ENCODE measurements at places on chromosomes 7 and 10.

DNA sequence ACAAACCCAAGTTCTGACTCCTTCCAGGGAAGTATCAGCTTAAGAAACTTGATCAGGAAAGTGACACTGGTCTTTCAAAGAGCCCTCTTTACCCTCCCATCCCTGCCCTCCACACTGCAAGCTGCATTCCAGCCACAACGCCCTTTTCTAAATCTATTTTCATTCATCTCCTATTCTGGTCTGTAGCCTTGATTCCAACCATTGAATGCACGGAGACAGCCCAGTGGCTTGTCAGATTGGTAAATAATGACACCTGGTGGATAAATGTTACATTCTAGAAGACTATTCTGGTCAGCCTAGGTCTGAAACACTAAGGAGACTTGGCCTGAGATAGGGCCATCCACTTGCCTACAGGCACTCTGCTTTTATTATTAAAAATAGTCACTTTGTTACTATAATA lies 20.9 kb downstream of the MORN4 start:
- no peak for ATAC-seq

GRCh38 chr10:59580026-59580863 lies 129.4 kb downstream of the SLC16A9 start:
- no peak for ATAC-seq

DNA sequence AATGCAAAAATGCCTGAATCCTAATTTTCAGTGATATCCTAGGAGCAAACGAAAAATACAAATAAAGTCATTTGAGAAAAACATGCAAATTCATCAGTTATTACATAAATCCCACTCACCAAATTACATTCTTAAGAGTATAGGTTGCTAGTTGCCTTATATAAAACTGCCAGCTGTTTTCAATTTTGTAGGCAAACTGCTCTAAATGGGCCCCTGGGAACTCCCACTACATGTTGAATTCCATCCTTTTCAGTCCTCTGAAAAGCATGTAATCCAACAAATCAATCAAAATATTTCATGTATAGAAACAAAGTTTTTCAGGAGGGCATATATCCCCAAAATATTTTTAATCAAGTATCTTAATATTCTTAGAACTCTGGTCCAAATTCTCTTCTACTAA lies 2.1 kb upstream of the JMJD1C start:
- ATAC-seq, result no peak

DNA sequence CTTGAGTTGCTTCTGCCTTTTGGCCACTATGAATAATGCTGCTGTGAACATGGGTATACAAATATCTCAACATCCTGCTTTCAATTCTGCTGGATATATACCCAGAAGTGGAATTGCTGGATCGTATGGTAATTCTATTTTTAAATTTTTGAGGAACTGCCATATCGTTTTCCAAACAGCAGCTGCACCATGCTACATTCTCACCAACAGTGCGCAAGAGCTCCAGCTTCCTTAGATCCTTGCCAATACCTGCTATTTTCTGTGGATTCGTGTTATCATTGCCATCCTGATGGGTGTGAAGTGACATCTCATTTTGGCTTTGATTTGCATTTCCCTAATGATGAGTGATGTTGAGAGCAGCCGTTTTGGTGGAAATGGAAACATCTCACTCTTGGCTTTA lies 26.7 kb downstream of the FRMD4A start:
- ATAC-seq, result no peak

DNA sequence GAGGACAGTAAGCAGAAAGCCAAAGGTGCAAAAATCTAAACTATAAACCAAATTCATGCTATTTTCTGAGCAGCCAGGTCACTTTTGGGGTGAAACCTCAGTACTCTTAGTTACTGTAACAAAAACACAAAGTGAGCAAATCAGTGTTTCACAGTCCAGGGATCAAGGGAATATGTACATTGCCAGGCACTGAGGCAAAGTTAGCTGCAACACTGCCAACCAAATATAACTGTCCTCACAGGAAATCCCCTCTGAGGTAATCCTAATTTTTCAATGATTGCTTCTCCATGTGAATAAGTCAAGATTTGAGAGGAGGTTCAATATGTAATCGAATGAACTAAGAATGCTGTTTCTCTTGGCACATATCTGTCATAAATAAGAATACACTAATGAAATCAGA lies 229.7 kb downstream of the TSPAN12 start:
- ATAC-seq, result no peak

DNA sequence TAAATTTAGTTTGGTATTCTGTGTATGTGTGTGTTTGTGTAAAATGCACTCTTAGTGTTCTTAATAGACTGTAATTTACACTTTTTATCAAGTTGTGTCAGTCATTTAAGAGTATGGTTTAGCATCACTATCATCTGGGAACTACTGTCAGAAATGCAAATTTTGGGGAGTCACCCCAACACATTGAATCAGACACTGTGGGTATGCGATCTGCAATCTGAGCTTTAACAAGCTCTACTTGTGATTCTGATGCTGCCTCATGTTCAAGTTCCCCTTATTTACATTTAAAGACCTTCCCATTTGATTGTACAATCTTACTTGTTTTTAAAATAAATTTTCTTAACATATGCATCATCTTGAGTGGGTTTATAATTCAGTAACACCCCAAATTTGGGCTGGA lies 218.1 kb upstream of the FOXP2 start:
- ATAC-seq, result no peak

GRCh38 chr10:34018129-34018528 lies 683.7 kb upstream of the NRP1 start:
- ATAC-seq, result no peak

DNA sequence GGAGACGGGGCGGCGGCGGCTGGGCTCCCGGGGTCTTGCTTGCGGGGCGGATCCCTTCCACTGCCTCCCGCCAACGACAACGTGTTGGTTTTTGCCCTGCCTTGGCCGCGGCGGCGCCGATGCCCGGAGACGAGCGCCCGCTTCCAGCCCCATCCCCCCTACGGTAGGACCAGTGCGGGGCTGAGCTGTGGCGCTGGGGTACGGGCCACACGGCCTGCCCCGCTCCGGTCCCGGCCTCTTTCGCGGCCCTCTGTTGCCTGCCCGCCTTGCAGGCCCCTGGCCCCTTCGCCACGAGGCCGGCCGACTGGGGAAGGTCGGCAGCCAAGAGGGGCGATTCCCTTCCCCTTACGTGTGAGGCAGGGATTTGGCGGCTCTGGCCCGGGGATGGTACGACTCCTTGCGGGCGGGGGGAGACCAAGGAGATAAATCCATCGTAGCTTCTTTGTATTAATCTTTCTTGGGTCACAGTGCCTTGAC lies 488 bp downstream of the EIF4H start:
- ATAC-seq, result peak; percentile 63

DNA sequence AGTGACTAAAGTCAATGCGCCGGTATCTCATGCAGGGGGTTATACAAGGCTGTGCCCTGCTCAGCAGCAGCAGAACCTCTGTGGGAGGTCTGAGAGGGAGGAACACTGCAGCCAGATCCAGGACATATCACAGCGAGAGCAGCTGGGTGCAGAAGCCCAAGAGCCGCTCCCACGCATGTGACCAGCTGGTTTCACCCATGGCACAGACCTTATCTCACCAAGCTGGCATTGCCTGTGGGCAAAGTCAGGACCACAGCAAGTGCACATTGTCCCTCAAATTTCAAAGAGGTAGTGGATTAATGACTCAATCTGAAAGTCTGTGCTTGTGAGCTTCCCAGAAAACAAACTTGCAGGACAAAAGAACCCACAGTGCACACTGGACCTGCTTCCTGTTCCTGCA lies 31.6 kb upstream of the AKR1C1 start:
- no peak for ATAC-seq

GRCh38 chr10:130128062-130128781 lies 8.0 kb upstream of the GLRX3 start:
- no peak for ATAC-seq

GRCh38 chr10:3660753-3661152 lies 124.3 kb downstream of the KLF6 start:
- ATAC-seq, result no peak

DNA sequence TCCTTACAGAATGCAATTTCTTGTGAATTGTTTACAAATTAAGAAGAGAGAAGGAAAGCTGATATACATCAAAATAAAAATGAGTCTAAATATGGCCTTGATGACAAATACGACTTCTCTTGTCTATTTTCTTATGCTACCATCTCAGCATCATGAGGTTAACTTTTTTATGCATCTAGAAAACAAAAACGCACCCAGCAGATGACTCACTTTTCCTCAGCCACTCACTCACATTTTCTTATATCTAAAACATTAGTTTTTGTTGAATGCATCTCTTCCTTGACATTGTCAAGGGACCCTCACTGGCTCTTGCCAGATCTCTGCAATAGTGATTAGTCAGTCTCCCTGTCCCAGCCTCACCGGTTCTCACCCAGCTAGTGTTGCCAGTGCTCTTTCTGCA lies 256.4 kb upstream of the SLC26A5 start:
- ATAC-seq, result no peak

- no peak for ATAC-seq
Observed at GRCh38 chr7:151798851-151799448, 78.0 kb downstream of the PRKAG2 start.

DNA sequence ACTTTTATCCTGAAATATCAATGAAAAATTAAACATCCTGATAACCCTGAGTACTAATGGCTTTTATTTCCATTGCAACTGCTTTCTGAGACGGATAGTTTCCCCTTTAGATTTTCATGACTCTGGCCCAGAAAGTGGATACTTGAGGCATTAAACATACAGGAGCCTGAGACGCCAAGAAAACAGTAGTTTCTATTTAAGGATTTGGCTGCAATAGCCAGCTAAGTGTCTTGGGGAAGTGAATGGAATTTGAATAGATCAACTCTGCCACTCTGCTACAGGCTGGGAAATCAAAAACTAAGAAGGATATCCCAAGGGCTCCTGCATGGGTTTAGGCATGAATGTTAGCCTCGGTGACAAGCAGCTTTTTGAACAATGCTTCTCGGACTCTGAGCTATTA lies 24.7 kb upstream of the GPAM start:
- no peak for ATAC-seq

GRCh38 chr10:62866451-62866850 lies 50.3 kb upstream of the EGR2 start:
- no peak for ATAC-seq

DNA sequence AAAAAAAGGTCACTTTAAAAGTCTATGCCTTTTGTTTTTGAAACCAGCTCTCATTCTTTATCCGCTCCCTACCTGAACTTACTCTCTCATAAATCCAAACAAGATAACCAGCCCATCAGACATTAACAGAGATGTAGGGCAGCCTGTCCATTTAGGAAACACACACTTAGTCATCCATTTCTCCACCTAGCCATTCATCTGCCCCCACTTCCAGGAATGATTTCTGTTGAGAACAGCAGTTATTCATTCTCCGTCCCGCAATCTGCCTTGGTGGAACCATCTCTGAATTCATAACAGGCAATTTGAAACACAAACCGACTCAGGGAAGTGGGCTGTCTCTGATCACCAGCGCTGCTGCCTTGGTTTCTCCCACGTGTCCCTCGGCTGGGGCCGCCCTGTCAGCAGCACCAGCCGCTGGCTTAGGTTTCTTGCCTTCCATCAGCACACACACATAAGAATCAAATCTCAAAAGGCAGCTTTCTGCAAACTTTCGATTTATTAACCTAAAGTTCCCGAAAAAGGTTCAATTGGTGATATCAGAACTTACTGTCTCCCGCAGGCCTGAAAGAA lies 528.2 kb upstream of the NRP1 start:
- ATAC-seq, result no peak

DNA sequence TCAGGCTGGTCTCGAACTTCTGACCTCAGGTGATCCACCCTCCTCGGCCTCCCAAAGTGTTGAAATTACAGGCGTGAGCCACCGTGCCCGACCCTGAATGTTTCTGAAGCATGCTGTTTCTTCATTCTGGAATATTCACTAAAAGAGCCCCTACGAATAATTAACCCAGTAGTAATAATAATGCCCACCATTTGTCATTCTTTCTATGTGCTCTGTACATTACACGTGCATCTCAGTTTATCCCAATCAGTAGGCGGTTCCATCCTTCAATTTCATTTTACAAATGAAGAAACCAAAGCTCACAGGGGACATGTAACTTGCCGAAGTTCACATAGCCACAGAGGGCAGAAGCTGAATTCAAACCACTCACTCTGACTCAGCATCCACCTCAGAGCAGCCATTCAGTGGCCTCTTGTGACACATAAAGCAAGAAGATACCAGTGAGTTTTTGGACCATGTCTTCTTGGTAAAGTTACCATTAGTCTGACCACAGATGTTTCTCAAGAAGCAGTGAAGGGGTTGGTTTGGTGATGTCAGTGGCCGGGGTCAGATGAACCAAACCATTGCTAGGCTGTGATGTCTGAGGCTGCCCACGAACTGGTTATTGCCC lies 71.9 kb upstream of the DUSP5 start:
- ATAC-seq, result peak; percentile 93

DNA sequence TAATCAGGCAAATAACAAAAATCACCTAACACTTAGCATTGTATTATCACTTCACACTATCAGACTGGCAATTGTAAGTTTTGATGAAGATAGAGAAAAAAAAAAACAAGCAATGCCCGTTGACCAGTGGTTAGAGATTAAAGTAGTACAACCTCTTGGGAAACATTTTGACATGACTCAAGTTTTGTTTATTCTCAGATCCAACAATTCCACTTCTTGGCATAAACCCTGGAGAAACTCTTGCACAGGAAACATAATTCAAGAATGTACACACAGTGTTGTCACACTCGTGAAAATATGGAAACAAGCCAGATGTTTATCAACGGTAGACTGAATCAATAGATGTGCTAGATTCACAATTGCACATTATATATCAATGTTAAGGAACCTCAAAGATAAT lies 37.2 kb downstream of the FRMD4A start:
- ATAC-seq, result no peak

GRCh38 chr7:97844036-97844435 lies 28.2 kb downstream of the ASNS start:
- ATAC-seq, result no peak

DNA sequence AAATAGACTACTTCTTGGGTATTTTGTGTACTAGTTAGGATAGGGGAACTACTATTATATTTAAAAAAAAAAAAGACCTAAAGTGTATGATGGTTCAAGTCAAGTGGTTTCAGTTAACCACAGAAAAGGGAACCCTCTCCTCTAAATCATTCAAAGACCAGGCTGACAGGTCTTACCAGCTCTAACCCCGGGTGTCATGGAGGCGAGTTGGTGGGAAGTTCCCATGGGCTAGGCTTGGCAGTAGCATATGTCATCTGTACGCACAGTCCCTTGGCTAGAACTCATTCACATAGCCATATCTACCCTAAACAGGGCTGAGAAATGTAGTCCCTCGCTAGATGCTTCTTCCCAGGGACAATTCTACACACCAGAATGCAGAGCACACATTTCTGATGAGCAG lies 37.7 kb upstream of the KCNMA1 start:
- ATAC-seq, result no peak

DNA sequence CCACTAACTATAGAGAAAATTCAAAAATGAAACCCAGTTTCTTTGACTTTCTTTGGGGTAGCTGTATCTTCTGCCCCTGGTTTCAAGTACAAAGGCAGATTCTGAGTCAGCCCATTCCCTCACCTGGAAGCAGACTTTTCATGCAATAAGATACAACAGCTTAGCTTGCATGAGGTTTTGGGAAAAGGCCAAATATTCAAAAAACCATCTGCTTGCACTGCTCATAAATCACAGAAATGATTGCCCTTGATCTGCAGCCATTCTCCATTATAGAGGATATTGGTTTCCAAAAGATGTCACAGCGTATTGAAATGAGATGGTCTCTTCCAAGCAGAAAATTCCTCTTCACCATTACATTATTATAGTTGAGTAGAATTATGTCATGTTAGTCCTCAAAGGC lies 354.0 kb downstream of the PHF14 start:
- ATAC-seq, result no peak
